ENCODE measurements at places on chromosomes 11 and 22.

- no peak for DNase-seq
Measured at GRCh38 chr11:15714641-15715399, 600.1 kb downstream of the INSC start.

- DNase-seq: no peak
Measured at GRCh38 chr11:78085972-78086371, 6.3 kb upstream of the NDUFC2 start.

GRCh38 chr11:80986421-80987074, 1545.7 kb upstream of the TENM4 start:
- DNase-seq: no peak

DNA sequence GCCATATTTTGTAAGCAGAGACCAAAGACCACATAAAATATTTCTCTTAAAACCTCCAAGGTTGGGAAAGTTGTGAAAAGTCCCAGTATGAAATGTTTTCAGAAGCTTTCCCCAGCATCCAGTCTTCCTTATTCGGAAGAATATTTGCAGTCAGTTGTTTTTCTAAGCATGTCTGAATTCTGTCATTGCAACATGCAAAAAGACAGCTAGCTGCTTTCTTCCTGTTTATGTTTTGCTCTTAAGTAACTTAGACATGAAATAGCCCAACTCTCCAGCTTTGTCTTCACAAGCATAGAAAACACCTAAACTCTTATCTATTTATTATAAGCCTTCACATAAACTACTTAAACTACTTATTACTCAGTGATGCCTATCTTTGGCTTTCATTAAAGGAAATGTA, 57.9 kb upstream of the MMP13 start:
- DNase-seq: peak; percentile 30

DNA sequence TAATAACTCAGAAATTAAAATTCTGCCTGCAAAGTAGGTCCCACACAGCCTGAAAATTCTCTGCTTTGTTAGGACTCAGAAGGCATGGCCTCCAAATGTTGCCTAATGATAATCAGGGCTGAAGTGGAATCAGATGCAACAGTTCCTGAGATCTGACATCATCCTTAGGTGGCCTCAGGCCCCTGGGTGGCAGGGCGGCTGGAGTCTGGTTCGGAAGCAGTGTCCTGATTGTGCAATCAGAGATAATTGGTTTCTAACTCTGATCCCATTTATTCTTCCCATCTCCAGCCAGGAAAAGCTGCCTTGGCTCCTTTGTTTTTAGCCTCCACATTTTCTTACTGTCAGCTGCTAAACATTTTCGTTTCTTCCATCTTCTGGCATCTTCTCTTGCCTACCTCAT, 399.3 kb downstream of the OPCML start:
- no peak for DNase-seq

DNA sequence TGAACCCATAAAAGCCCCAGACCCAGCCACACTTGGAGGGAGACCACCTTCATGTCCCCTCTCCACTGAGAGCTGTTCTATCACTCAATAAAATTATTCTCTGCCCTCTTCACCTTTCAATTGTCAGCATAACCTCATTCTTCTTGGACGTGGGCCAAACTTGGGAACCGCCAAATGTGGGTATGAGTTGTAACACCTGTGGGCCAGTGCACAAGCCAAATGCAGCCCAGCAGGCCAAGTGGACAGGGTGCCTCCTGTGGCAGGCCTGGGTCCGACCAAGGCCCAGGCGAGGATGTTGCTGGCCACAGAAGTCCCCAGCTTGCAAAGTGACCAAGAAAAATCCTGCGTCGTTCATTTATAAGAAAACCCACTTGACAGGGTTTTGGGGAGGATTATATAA, 621.2 kb downstream of the METTL15 start:
- no peak for DNase-seq

GRCh38 chr11:46526216-46527215, 67.3 kb downstream of the AMBRA1 start:
- DNase-seq: no peak

DNA sequence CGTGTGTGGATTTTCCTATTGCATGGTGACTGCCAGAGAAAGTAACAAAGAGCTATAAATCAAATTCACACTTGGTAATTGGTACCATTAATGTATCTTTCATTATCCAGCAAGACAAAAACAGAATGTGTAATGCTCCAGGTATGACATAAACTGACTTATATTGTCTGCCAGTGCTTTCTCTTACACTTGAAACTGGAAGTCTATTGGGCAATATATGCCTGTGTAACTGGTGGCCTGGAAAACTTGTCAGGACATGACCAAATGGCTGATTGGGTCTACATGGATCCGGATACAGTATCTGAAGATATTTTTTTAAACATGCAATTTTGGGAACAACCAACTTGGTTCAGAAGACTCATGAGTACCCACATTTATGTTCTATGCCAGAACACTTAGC, 174.6 kb upstream of the ARHGAP42 start:
- DNase-seq: no peak

DNA sequence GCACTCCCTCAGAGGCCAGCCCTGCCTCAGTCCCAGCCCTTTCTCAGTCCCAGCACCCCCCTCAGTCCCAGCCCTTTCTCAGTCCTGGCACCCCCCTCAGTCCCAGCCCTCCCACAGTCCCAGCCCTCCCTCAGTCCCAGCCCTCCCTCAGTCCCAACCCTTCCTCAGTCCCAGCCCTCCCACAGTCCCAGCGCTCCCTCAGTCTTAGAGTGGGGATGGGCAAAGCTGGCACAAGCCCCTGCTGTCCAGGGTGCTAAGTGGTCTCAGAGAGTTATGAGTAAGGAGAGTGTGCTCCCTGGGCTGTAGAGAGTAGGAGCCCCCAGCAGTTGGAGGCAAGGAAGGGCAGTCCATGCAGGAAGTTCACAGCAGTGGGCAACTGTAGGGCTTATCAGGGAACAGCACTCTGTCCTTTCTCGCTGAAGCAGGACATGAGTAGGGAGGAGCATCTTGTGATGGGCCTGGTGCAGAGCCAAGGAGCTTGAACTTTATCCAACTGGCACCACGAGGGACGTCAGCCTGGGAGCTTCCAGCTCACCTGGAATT, 51.4 kb upstream of the CRYBB3 start:
- no peak for DNase-seq

GRCh38 chr11:86418106-86418505, 43.4 kb downstream of the CCDC81 start:
- no peak for DNase-seq

- no peak for DNase-seq
Measured at GRCh38 chr11:76797341-76798201, 14.4 kb downstream of the TSKU start.

DNA sequence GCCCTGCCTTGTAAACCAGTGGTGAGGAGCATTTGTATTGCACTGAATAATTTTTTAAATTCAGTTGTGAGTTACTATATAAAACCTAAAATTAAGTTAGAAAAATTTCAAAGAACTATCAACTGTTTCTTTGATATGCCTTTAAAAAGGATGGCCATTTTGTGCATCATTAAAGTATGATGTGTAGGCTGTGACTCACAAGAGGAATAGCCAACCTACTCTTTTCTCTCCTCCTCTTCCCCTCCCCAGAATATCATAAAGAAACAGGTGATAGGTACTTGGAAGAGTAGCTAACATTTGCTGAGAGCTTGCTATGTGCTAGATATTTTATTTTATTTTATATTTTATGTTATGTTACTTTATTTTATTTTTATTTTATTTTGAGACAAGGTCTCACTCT, 10.6 kb upstream of the PIK3C2A start:
- DNase-seq: no peak

DNA sequence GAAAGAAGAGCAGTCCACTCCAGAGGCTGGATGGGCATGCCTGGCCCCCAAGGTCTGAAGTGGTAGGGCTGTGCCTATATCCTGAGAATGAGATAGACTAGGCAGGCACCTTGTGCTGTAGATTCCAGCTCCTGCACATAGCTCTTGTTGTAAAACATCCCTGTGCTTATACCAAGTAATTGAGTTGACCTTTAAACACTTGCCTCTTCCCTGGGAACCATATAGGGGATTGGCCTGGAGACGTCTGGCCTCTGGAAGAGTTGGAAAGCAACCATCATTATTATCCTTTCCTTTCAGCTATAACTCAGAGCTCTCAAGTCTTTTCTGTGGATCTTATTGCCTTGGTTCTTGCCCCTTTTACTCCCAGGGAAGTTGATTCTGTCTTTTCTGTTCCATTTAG, 15.1 kb downstream of the LIMK2 start:
- DNase-seq: no peak

GRCh38 chr11:3775736-3776406, 21.5 kb downstream of the NUP98 start:
- DNase-seq: no peak

GRCh38 chr22:45210174-45210573, 30.5 kb downstream of the KIAA0930 start:
- DNase-seq: no peak

GRCh38 chr11:35232891-35233330, 93.9 kb downstream of the CD44 start:
- no peak for DNase-seq

GRCh38 chr22:22938672-22939587, 51.3 kb downstream of the IGLL5 start:
- no peak for DNase-seq

- DNase-seq: no peak
Measured at GRCh38 chr22:42294034-42294985, 23.9 kb upstream of the TCF20 start.

GRCh38 chr22:20577045-20577444, 69.6 kb downstream of the MED15 start:
- DNase-seq: no peak
